ENCODE measurements at places on chromosomes 3 and 15. TPM values are rescaled to one million over a fixed set of nuclear protein-coding genes. Genes with fewer than 3 reads are reported as not detected.

LTK gene
- total RNA-seq = 2.6 TPM

- no peak for DNase-seq
These were observed 13.7 kb upstream of the ANP32A start for GRCh38 chr15:68834346-68834745.

STAC gene
- total RNA-seq = 0.56 TPM

DNA sequence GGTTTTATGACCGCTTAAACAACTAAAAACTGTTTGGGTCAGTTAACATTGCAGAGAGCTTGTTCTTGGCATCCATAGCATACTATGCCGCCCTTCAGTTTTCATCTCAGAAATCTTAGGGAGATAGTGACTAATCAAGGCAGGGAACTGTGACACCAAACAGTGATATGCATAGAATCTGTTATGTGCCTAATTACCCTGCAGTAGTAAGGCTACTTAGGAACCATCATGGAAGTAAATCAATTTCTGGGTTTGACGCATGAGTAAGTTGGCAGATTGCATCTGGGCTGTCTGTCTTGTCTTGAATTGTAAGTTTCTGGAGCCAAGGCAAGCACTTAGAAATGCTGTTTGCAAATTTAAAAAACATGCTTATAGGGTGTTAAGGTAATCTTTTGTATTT lies 22.5 kb downstream of the KCTD6 start:
- DNase-seq = no peak

DNA sequence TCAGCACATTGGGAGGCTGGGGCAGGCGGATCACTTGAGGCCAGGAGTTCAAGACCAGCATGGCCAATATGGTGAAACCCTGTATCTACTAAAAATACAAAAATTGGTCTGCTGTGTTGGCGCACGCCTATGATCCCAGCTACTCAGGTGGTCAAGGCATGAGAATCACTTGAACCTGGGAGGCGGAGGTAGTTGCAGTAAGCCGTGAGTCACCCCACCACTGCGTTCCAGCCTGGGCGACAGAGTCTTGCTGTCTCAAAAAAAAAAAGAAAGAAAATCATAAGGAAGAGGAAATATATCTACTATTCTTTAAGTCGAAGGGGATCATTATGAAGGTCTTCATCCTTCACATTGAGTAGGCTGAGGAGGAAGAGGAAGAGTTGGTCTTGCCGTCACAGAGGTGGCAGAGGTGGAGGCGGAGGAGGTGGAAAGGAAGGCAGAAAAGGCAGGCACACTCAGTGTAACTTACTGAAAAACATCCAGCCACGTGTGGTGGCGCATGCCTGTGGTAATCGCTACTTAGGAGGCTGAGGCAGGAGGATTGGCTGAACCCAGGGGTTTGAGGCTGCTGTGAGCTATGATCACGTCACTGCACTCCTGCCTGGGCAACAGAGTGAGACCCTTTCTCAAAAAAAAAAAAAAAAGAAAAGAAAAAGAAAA lies 14.2 kb downstream of the CSK start:
- no peak for DNase-seq

- DNase-seq = no peak
These were observed 8.9 kb downstream of the DNAAF4 start for GRCh38 chr15:55499151-55499550.

DNA sequence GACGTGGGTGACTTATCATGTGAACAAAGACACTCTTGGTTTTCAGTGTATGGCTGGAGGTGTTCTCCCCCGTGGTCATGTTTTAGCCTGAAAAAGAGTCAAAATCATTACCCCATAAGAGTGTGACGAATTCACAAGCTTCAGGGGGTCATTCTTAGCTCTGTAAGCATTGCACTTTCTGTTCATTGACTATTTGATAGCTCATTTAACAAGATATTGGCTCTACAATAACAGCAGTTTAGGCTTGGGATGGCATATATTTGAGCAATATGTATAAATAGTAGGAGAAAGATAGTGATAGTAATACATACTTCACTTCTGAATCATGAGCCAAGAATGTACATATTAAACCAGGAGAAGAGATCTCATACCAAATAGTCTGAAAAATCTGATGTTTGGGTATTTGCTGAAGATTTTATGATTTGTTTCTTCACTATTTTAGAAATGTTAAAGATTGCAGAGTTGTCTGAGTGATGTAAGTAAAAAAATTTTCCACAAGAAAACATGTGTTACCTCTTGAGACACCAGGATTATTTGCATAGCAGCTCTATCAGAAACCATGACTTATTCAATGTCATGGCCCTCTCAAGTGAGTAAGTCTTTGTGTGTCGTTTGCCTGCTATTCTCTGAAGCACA lies 996.0 kb downstream of the OTOL1 start:
- DNase-seq = no peak

DNA sequence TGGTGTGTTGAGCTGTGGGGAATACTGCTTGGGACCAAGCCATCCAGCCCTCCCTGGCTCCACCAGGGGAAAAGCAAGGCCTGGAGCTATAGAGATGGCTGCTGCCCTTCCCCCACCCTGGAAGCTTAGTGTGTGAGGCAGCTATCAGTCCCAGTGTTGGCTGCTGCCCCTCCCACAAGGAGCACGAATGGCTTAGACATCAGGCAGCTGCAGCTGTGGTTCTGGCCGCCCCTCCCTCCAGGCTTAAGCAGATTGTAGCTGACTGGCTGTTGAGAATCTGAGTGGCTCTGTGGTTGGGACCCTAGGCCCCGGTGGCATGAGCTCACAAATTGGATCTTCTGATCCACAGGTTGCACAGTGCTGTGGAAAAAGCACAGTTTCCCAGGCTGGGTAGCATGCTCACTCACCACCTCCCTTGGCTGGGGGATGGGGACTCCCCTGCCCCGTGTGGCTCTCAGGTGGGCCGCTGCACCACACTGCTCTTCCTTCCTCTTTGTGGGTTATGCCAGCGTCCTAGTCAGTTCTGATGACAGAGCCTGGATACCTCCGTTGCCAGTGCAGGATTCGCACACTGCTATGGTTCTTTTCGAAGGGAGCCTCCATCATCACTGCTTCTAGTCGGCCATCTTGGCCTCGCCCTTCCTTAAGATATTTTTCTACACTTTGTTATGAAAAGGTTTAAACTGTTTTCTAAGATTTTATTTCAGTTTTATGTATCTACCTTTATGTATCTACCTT lies 21.2 kb upstream of the SUCNR1 start:
- DNase-seq = peak; percentile 71

VILL gene
- 3.5 TPM for total RNA-seq

- no peak for DNase-seq
These were observed 203.5 kb upstream of the NANOGP8 start for GRCh38 chr15:35288580-35288979.

CFAP20DC gene
- 0.98 TPM for total RNA-seq

SI gene
- total RNA-seq = not detected

SERPINI2 gene
- total RNA-seq = not detected

MKRN3 gene
- 0.59 TPM for total RNA-seq

GRCh38 chr3:161452179-161452578 lies 44.4 kb upstream of the OTOL1 start:
- DNase-seq = no peak
